ENCODE measurements at places on chromosomes 1 and 21.

GRCh38 chr1:79431340-79431739, 424.8 kb upstream of the ADGRL4 start:
- DNase-seq = no peak

- DNase-seq = no peak
Observed at GRCh38 chr21:21606041-21606440, 607.8 kb downstream of the NCAM2 start.

DNA sequence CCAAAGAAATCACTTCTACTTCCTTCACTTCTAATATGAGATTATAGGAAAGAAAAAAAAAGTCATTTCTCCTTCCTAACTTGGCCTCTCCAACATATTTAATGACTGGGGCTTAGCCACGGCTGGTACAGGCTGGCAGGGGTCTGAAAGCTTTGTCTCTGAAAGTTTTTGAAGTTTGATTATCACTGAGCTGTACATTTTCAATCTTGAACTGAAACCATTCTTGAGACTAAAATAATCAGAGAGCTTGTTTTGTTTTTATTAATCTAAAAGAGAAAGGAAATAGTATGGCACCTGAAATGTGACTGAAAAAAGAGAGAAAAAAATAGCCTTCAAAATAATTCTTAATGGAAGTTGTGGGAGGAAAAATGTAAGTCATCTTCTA, 3.8 kb upstream of the KRTAP19-8 start:
- no peak for DNase-seq

DNA sequence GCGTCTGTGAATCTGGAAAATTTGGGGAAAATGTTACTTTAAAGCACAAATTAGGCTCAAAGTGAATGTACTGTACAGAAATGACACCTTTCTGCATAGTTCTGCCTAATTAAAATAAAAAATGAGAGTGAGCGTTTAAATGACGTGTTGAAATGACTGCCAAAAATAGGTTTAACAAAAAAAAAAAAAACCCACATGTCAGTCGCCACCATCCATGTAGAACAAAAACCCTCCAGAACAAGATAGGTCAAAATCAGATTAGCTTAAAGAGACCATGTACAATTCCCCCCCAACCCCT, 745 bp downstream of the PARP1 start:
- DNase-seq = no peak

DNA sequence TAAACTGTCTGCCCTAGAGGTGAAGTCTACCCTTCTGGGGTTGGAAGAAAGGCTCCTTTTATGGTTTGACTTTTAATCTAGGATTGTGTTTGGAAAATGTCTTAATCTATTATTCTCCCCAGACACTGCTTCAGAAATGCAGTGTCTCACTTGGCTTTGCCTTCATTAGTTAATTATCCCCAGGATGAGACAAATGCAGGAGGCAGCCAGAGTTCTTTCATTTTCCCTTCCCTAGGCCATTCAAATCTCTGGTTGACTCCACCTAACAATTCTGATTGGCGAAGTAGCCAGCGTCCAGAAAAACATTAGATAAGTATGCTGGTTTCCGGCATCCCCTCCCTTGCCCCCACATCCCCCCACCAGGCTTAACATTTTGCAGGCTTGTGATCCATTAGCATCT, 325.8 kb upstream of the PBX1 start:
- no peak for DNase-seq

- no peak for DNase-seq
Observed at GRCh38 chr1:155941845-155942531, 550 bp downstream of the RXFP4 start.

- DNase-seq = no peak
Observed at GRCh38 chr1:156643778-156644092, 1.8 kb downstream of the BCAN start.

- no peak for DNase-seq
Observed at GRCh38 chr1:32876341-32877210, 5.9 kb upstream of the FNDC5 start.

DNA sequence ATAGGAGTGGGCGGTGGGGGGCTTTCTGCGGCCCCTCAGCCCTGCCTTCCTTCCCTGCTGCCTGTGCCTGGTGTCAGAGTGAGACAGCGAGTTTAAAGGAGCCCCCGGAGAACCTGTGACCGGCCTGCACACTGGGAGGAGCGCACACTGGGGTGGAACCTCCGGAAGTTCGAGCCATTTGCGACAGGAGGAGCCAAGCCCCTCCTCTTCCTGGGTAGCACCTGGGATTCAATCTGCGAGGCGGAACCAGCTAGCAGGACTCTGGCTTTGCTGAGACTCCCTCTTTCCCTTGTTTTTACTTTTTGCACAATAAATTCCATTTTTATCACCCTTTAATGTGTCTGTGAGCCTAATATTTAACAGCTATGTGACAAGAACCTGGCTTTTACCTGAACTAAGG, 540.6 kb downstream of the NPHP4 start:
- DNase-seq = no peak

GRCh38 chr1:208043691-208044181, 132.8 kb upstream of the CD34 start:
- no peak for DNase-seq

- no peak for DNase-seq
Observed at GRCh38 chr1:56070601-56071000, 508.8 kb downstream of the PLPP3 start.

GRCh38 chr21:30680586-30680985, 37.9 kb downstream of the KRTAP20-3 start:
- DNase-seq = no peak

DNA sequence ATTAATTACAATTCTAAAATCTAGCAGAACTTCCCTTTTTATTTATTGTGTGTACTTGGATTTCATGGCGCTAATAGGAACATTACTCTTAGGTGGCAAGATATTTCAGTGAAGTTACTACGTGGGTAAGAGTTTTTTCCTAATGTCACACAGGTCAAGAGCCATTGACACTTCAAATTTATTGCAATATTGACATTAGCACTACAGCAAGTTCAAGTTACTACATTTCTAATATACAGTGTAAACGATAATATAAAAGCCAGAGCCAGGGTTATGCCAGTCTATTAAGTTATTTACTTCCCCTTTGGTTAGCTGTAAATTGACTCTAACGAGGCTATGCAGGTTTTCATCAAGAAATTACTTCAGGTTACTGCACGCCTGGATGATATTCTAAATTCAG, 29.7 kb downstream of the CHODL start:
- no peak for DNase-seq
